ENCODE measurements at places on chromosomes 7 and 10. TPM values are rescaled to one million over a fixed set of nuclear protein-coding genes. Genes with fewer than 3 reads are reported as not detected.

KCNMA1 gene
- 10.7 TPM for total RNA-seq

ANXA8 gene
- total RNA-seq = 2.5 TPM

FAM20C gene
- total RNA-seq = 57.0 TPM

HTR7 gene
- total RNA-seq = 0.94 TPM

ZP3 gene
- total RNA-seq = 1.7 TPM

BZW2 gene
- 30.8 TPM for total RNA-seq

CALML3 gene
- total RNA-seq = not detected

NPTX2 gene
- 3.8 TPM for total RNA-seq
